ENCODE measurements at places on chromosomes 1 and 21. TPM values are rescaled to one million over a fixed set of nuclear protein-coding genes. Genes with fewer than 3 reads are reported as not detected.

Gene CA6
- total RNA-seq = not detected

Gene C1orf141
- not detected for total RNA-seq

Gene SMIM1
- total RNA-seq = 4.7 TPM

Gene OR6N1
- not detected for total RNA-seq

- no peak for DNase-seq
Measured at GRCh38 chr1:3011631-3012455, 9.4 kb upstream of the ACTRT2 start.

DNA sequence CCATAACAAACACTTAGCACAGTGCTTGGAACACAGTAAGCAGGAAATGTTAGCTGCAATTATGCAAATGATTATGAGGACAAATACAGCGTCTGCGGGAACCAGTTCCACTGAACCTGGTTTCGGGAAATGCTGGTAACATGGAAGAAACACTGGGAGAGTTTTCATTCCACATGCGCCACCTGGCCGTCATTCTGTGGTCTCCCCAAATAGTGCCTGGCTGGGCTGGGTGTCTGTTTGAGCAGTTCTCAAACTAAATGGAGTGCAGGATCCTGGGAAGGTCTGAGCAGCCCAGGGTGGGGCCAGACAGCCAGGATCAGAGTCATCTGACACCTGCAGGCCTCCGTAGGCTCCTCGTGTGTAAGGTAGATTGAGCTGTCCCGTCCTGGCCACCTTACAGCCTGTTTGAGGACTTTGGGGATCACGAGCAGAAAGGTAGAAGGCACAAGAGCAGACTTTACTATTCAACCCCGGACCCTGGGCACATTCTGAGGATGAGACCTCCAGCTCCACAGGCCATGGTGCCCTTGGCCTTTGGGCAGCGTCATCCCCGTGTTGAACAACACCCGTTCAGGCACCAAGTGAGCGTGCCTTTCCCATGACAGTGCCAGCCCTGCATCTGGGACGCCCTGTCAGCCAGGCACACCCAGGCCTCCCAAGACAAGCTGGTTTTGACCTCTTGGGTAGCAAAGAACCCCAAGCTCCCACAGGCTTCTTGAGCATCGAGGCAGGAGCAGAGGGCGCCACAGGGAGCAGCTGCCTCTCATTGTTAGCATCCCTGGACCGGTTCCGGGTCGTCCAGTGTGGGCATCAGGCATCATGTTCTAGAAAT is 101.9 kb downstream of the PRDM2 start:
- DNase-seq = no peak

DNA sequence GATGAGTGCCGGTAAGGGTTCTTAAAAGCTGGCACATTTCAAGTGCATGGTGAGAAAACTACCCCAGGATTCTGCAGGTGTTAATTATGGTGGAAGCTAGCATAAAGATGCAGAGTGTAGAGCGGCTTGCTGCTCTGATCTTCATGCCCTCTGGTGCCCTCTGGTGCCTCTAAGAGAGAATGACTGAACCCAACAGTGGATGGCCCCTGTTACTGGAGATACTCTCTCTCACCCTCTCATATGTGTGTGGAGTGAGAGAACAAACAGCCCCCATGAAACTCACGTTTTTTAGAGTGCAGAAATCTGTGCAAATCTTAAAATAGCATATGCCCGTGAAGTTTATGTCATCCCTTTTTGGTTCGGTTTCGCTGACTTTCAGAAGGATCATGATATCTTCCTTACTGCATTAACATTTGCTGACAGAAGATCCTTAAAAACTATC is 90.0 kb downstream of the GRIK1 start:
- peak; percentile 44 for DNase-seq

GRCh38 chr1:203558064-203558760 is 64.3 kb downstream of the OPTC start:
- no peak for DNase-seq

DNA sequence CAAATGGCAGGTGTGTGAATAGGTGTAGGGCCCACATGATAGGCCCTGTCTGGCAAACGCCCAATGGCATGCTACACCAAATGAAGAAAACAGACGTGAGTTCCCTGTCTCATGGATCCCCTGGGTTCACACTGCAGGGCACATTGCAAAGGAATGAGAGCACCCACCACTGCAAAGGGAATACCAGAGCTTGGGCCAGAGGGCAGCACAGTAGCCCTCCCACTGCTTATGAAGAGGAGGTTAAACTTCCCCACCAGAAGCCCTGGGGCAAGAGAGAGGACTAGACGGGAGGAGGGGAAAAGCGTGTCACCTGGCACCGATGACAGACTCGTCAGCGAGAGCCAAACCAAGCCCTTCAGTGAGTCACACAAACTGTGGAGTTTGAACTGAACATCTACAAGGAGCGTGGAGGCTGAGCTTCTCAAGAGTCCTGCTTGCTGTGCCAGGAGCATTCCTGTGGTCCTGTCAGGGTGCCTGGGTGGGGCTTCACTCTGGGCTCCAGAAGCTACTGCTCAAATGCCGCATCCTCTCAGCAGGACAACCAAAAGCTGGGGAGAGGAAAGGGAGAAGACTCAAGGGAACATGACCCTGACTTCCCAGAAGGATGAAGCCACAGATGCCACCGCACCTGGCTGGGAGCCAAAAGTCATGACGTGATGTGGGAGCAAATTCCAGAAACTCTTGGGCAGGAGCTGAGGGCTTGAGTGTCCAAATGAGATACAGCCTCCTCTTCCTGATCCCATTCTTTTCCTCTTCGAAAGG is 61.1 kb downstream of the TOMM20 start:
- DNase-seq = no peak

GRCh38 chr1:53799141-53799540 is 39.0 kb downstream of the NDC1 start:
- no peak for DNase-seq

- no peak for DNase-seq
Measured at GRCh38 chr1:58412071-58412580, 134.4 kb downstream of the OMA1 start.

DNA sequence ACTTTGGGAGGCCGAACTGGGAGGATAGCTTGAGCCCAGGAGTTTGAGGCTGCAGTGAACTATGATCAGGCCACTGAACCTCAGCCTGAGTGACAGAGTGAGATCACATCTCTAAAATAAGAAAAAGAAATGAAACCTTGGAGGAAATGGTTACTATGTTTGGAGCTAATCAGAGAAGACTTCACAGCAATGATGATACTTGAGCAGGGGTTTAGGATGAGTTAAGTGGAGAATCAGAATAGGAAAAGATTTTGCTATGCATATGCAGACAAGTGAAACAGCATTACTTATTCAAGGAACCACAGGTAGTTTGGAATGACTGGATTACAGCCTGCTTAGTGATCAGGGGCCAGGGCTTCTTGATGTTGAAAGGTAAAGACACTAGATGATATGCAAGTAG is 1.3 kb upstream of the CD5L start:
- DNase-seq = no peak

DNA sequence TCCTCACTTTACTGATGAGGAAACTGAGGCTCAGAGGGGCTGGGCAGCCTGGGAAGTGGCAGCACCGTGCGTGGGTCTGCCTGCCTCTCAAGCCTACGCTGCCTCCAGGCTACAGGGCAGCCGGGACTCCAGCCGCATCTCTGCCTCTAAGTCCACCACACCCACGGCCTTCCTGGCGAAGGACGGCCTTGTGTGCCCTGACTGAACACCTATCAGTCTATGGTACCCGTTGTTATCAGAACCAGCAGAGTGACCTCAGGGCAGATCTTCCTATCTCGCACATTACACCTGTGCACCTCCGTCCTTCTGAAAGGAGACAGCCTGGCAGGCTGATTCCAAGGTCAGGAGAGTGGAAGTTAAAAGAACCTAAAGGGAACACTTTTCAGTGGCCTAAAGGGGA is 35.7 kb upstream of the SLC30A1 start:
- no peak for DNase-seq
